IMR-90 (cell line): ENCODE measurements at places on chromosomes 7 and 10. TPM values are rescaled to one million over a fixed set of nuclear protein-coding genes. Genes with fewer than 3 reads are reported as not detected.

Gene SPDYE5
- not detected in 2 replicates for total RNA-seq

Gene OR2A5
- total RNA-seq = not detected in 2 replicates

Gene RBP3
- not detected in 2 replicates for total RNA-seq

Gene FGFBP3
- under 0.01 and 0.28 TPM in 2 replicates for total RNA-seq

Gene LAMB4
- total RNA-seq = under 0.01 and 0.18 TPM in 2 replicates

Gene REPIN1
- total RNA-seq = 19.4 and 20.6 TPM in 2 replicates

Gene RPEL1
- total RNA-seq = under 0.01 and 0.28 TPM in 2 replicates

Gene RASSF4
- 5.9 and 6.1 TPM in 2 replicates for total RNA-seq

Gene NUDT13
- total RNA-seq = 0.90 and 1.1 TPM in 2 replicates

Gene SPDYE6
- not detected in 2 replicates for total RNA-seq

Gene SMO
- 15.3 and 18.5 TPM in 2 replicates for total RNA-seq

Gene MOGAT3
- not detected in 2 replicates for total RNA-seq

Gene C10orf53
- not detected in 2 replicates for total RNA-seq

Gene NUTM2A
- total RNA-seq = under 0.01 and 0.18 TPM in 2 replicates

Gene NODAL
- not detected in 2 replicates for total RNA-seq

Gene CFAP43
- total RNA-seq = under 0.01 TPM in 1 of 2 replicates, not detected in the other

Gene HSPA12A
- 16.1 and 18.6 TPM in 2 replicates for total RNA-seq
